Activated T-cell treated with anti-CD3 and anti-CD28 coated beads, Interleukin-2, amount 50 U/mL, for 24 hours (primary cell): ENCODE measurements at places on chromosomes 6 and 20.

GRCh38 chr6:56992703-56993102, 37.8 kb downstream of the BEND6 start:
- H3K27ac ChIP-seq, result no peak overlapping the region
- H3K4me3 ChIP-seq, result no peak overlapping the region
- no peaks in the 10 kb centered on the region for H3K36me3 ChIP-seq
- no peak for DNase-seq
- peaks cover 32% of the 10 kb centered on the region for H3K27me3 ChIP-seq

DNA sequence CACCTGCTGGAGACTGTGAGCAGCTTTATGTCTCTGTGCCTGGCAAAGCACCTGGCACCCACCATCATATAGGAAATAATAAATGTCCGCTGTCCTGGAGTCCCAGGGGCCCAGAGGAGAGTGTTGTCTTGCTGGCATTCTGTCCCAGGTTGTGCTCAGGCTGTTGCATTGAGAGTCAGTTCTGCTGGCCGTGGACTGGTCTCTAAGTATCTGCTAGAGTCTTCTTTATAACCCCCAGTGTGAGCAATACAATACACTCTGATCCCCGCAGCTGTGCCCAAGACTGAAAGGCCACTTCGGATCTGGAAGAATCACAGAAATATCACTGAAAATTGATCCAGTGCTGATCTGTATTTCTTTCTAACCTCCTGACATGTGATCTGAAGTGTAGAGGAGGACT, 38.3 kb upstream of the HINT3 start:
- no peaks in the 10 kb centered on the region for H3K27me3 ChIP-seq
- H3K36me3 ChIP-seq, result peaks cover 90% of the 10 kb centered on the region
- H3K4me1 ChIP-seq, result peaks cover 42% of the 10 kb centered on the region

DNA sequence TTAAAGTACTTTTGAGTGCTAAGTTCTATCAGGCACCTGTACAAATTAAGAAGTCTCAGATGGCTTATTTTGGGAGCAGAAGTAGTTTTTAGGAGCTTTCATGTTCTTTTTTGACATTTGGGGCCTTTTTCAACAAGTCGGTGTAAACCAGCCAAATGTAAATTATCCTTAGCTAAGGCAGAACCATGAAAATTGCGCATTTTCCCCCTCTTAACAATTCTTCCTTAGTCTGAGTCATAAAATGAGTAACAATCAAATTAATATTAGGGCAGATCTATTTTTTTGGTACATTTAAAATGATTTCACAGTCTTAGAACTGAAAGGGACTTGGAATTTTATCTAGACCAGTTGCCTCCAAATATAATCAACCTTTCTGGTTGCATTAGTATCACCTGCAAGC, 87.2 kb downstream of the ANKS1A start:
- no peaks in the 10 kb centered on the region for H3K4me1 ChIP-seq
- H3K27ac ChIP-seq, result no peak overlapping the region
- peaks cover 15% of the 10 kb centered on the region for H3K36me3 ChIP-seq
- no peak overlapping the region for H3K4me3 ChIP-seq
- no peaks in the 10 kb centered on the region for H3K27me3 ChIP-seq

GRCh38 chr20:3262566-3262965, 23.6 kb upstream of the SLC4A11 start:
- H3K27ac ChIP-seq, result no peak overlapping the region
- no peaks in the 10 kb centered on the region for H3K4me1 ChIP-seq

DNA sequence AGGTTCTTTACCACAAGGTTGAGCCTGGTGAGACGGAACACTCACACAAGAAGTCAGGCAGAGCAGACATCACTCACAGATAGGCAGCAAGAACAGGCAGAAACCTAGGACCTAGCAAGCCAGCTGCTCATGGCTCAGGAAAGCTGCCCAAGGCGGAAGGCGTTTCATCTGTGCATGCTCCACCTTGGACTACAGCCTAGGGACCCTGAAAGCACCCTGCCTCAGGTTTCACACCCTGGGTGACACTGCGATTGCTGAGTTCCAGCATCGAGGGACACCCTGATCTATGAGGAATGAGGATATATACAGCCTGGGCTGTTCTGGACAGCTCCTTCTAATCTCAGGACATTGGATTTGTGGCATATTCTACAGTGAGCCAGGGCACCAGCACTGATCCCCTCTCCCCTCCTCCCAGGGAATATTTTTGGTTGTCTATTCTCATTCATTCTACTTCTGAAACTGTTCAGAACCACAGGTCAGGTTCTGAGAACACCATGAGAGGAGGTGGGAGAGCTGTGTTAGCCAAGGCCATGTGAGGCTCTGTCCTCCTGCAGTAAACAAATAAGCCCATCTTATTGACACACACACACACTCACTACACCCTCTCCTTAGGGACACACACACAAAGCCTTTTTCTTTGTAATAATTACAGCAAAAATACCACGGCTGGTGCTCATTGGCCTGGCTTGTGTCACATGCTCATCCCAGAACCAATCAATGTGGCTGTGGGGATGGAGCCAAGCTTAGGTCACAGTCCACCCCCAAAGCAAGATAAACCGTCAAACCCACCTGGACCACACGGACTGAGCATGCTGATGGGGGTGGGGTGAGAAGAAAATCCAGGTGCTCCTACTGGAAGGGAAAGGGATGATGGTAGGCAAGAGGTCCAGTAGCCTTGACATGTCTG, 26.3 kb upstream of the PMEPA1 start:
- peaks cover 33% of the 10 kb centered on the region for H3K27me3 ChIP-seq
- no peaks in the 10 kb centered on the region for H3K4me1 ChIP-seq
- DNase-seq, result no peak
- no peak overlapping the region for H3K4me3 ChIP-seq
- no peaks in the 10 kb centered on the region for H3K36me3 ChIP-seq

- H3K4me1 ChIP-seq, result no peaks in the 10 kb centered on the region
- DNase-seq, result no peak
- H3K36me3 ChIP-seq, result no peaks in the 10 kb centered on the region
- H3K27me3 ChIP-seq, result peaks cover 10% of the 10 kb centered on the region
Measured at GRCh38 chr6:163904186-163904585, 489.7 kb downstream of the QKI start.

DNA sequence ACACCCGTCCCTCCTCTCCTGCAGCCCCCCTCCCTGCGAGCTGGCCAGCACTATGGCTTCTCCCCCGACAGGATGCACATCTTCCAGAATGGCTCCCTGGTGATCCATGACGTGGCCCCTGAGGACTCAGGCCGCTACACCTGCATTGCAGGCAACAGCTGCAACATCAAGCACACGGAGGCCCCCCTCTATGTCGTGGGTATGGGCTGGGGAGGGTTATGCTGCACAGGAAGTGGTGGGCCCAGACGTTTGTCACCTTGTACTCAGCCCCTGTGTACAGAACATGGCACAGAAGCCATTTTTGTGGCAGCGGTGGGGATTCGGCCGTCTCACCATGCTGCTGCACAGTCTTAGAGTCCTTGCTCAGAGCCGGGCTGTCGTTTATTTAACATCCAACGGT, 29.0 kb upstream of the SRF start:
- H3K36me3 ChIP-seq, result no peaks in the 10 kb centered on the region
- no peak overlapping the region for H3K4me3 ChIP-seq
- DNase-seq, result no peak
- H3K27me3 ChIP-seq, result no peaks in the 10 kb centered on the region

- H3K27ac ChIP-seq, result no peak overlapping the region
- no peaks in the 10 kb centered on the region for H3K4me1 ChIP-seq
- H3K4me3 ChIP-seq, result no peak overlapping the region
- no peaks in the 10 kb centered on the region for H3K27me3 ChIP-seq
- H3K36me3 ChIP-seq, result peaks cover 24% of the 10 kb centered on the region
Measured at GRCh38 chr6:26003102-26003694, 40.6 kb downstream of the TRIM38 start.

DNA sequence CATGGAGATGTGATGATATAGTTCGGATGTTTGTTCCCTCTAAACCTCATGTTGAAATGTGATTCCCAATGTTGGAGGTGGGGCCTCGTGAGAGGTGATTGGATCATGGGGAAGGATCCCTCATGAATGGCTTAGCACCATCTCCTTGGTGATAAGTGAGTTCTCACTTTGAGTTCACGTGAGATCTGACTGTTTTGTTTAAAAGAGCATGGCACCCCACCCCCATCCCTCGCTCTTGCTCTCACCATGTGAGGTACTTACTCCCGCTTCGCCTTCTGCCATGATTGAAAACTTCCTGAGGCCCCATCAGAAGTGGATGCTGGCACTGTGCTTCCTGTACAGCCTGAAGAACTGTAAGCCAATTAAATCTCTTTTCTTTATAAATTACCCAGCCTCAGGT, 10.9 kb downstream of the SLC32A1 start:
- H3K27me3 ChIP-seq, result peaks cover 74% of the 10 kb centered on the region
- peaks cover 12% of the 10 kb centered on the region for H3K4me1 ChIP-seq

DNA sequence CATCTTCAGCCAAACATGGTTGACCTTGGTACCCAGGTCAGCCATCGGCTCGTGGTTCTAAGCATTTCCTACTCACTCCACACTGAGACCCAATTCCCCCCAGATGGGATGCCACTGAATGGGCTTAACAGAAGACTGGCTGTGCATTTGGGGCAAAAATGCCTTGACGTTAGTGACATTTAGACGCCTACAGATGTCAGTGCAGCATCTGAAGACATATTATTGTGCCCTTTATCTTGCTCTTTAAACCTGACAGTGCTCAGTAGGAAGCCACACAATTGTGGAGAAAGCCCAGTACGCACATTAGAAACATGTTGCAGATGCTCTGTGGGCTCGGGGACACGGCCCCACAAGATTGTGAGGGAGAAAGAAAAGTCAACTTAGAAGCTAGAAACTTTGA, 414.7 kb downstream of the PTPRT start:
- no peaks in the 10 kb centered on the region for H3K36me3 ChIP-seq
- no peaks in the 10 kb centered on the region for H3K27me3 ChIP-seq
- no peak for DNase-seq
- no peak overlapping the region for H3K4me3 ChIP-seq
- no peak overlapping the region for H3K27ac ChIP-seq
- no peaks in the 10 kb centered on the region for H3K4me1 ChIP-seq

DNA sequence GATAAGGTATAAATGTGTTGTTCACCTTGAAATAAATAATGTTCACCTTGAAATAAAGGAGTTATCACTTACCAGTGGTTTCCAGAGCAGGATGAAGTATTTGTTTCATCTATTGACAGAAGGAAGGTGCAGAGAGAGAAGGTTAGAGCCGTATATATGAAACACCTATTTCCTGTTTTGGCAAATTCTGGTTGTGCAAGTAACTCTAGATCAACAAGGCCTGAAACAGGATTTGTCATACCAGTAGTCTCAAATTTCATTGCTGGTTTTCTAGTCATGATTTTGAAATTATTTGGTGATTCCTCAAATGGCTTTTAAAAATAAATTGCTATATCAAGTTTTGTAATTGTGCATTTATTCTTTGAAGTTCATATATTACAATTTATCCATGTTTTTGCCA, at the start of gene CRISP3:
TSS of gene CRISP3 (minus strand) at position 130 of the 400 bp plus-strand sequence. CDS start at position 109, 21 bp downstream.
- H3K4me1 ChIP-seq, result no peaks in the 10 kb centered on the region
- DNase-seq, result no peak
- H3K36me3 ChIP-seq, result no peaks in the 10 kb centered on the region
- H3K27me3 ChIP-seq, result no peaks in the 10 kb centered on the region
- H3K27ac ChIP-seq, result no peak within 1 kb of the TSS

DNA sequence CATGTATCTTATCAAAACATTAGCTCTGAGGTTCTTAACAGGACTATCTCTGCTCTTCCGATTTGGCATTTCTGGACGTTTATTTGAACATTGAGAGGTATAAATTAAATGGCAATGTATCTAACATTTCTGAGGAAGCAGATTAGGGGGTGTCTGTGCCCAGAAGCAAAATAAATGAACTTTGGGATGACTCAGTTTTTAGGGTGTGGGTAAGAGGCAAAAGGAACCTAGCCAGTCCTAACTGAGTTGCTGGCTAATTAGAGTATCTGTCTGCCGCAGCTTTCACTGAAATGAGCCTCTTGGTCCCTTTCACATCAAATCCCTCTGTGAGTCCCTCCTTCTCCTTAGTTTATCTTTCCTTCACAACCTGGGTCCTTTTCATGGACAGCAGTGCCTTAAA, 1.1 kb downstream of the RNF144B start:
- no peak overlapping the region for H3K27ac ChIP-seq
- no peak for DNase-seq
- H3K27me3 ChIP-seq, result no peaks in the 10 kb centered on the region
- peaks cover 43% of the 10 kb centered on the region for H3K4me1 ChIP-seq

DNA sequence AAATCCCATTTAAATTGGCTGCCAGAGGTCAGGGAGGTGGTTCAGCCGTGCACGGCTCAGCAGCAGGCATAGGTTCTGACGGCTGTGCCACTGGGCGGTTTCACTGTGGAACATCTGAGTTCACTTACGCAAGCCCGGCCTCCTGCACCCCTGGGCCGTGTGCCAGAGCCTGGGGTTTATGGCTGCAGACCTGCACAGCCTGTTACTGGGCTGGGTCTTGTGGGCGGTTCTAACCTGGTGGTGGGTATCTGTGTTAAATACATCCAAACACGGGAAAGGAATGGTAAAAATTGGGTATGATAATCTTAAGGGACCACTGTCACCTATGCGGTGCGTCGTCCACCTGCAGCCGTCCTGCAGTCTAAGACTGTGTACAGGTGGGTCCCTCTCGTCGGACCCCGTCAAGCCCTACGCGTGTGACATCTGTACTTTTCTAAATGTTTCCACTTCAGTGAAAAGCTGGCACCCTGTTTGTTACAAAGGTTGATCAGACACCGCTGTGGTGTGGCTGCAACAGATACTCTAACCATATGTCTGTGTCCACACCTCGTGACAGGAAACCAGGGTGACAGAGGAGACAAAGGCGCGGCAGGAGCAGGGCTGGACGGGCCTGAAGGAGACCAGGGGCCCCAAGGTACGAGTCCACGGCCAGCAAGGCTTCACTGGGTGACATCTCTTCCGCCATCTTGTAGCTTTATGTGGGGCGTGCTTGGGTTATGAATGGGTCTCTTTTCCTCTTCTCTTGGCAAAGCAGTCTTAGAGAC, 21.5 kb downstream of the COL9A3 start:
- H3K4me3 ChIP-seq, result no peak overlapping the region
- no peak overlapping the region for H3K27ac ChIP-seq
- DNase-seq, result no peak
- H3K27me3 ChIP-seq, result no peaks in the 10 kb centered on the region

GRCh38 chr6:82251942-82252341, 4.4 kb upstream of the IBTK start:
- no peaks in the 10 kb centered on the region for H3K27me3 ChIP-seq
- DNase-seq, result no peak
- no peak overlapping the region for H3K27ac ChIP-seq
- no peak overlapping the region for H3K4me3 ChIP-seq

- no peak overlapping the region for H3K4me3 ChIP-seq
- no peak for DNase-seq
- no peaks in the 10 kb centered on the region for H3K27me3 ChIP-seq
Measured at GRCh38 chr6:89487864-89488263, 54.9 kb downstream of the ANKRD6 start.

DNA sequence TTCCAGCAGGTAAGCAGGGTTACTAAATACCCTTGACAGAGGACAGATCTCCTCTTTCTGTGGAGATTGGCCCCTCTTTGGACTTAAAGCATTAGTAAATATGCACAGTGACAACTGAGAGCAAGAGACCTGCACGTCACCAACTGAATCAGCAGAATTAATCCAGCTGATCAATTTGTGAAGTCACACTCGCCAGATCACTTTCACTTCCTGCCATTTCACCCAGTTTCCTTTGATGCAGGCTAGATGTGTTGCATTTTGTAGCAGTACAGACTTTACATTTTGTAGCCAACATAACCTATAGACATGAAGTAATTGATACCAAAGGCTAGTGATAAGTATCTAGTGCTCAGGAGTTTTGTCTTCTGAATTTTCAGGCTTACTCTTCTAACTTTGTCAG, 11.9 kb downstream of the SYNE1 start:
- no peaks in the 10 kb centered on the region for H3K36me3 ChIP-seq
- H3K27me3 ChIP-seq, result peaks cover 13% of the 10 kb centered on the region
- DNase-seq, result no peak
- no peak overlapping the region for H3K27ac ChIP-seq
- H3K4me3 ChIP-seq, result no peak overlapping the region

GRCh38 chr6:52839124-52840055, 1.2 kb downstream of the GSTA5 start:
- no peaks in the 10 kb centered on the region for H3K4me1 ChIP-seq
- H3K36me3 ChIP-seq, result no peaks in the 10 kb centered on the region
- H3K27ac ChIP-seq, result no peak overlapping the region
- peaks cover 60% of the 10 kb centered on the region for H3K27me3 ChIP-seq
- peak; percentile 66 for DNase-seq
